Motor neuron (in vitro differentiated cells): ENCODE measurements at places on chromosomes 16 and 17. TPM values are rescaled to one million over a fixed set of nuclear protein-coding genes. Genes with fewer than 3 reads are reported as not detected.

Gene CDH13
- 2.5 and 3.6 TPM in 2 replicates for total RNA-seq

DNA sequence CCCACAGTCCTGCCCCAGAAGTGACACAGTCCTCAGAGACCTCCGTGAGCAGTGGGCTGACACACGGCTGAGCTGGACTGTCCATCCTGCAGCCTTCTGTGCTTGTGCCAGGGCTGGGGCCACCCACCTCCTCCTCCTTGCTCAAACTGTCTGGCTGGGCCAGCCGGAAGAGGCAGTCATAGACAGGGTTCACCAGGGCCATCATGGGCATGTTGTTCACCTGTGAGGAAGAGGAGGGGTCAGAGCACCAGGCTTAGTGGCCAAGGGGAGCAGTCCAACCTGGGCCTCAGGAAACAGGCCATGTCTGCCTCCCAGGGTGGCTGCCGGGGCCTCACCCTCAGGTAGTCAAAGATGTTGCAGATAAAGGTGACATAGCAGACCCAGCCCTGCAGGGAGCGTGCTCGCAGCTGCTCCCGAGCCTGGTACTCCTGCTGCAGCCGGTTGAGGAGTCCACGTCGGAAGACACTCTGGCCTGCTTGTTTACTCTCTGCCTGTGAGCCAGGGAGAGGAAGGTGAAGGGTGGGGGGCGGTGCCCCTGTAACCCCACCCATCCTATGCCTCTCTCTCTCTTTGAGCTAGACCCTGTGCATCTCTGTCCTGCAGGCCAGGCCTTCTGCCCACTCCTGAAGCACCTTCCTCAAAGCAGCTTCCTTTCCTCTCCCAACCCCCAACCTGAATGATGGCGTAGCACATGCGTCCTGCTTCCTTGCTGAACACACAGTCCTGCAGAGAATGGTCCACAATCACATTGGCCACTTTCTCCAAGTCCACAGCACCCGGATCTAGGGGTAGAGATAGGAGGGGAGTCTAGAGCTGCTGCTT, 3.4 kb downstream of the MIF4GD start:
- no peak for ATAC-seq

Gene CHRNB1
- total RNA-seq, result 5.0 and 8.9 TPM in 2 replicates

DNA sequence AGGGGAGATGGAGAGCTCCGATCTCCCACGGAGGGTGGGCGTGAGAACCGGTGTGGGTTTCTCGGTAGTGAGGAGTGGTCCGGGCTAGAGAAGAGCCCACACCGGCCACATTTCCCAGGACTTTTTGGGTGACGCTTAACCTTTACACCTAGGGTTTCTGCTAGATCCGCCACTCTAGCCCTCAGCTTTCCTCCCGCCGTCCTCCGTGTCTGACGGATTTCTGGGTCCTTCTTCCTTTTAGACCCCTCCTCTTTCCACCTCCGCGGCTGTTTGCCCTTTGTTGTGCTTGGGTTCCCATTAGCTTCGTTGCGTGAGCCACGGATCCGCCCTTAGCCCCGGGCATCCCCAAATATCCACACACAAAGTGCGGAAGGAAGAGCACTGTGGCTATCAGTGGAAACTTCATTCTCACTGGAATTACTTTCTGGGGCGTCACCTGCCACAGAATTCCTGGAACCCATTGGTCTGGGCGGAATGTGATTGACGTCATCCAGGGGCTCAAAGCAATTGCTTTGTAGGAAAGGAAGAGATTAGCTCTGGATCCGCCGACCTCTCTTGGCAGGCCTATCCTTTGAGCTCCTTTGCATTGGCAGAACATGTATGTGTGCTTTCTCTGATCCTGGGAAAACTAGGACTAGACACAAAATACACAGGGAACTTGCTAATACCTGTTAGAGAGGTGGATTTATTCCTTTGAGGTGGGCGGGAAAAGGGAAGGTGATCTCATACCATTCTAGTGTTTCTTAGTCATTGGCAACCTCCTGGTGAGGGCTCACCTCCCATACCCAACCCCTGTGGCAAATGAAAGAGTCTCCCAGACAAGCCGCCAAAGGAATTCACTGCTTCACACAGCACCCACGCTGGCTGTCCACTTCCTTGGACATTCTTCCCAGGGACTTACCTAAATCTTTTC, 654 bp downstream of the TNFAIP1 start:
- ATAC-seq, result peak; percentile 25
